ENCODE measurements at places on chromosomes 5 and 9.

DNA sequence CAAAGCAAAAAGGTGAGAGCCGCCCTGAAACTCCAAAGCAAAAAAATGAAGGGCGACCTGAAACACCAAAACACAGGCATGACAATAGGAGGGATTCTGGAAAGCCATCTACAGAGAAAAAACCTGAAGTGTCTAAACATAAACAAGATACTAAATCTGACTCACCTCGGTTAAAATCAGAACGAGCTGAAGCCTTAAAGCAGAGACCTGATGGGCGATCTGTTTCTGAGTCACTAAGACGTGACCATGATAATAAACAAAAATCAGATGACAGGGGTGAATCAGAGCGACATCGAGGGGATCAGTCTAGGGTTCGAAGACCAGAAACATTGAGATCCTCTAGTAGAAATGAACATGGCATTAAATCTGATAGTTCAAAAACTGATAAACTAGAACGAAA, 108.8 kb downstream of the NIPBL start:
- DNase-seq: no peak

GRCh38 chr9:12776513-12777055, 1.8 kb downstream of the LURAP1L start:
- no peak for DNase-seq

GRCh38 chr9:124198948-124199347, 58.8 kb upstream of the NEK6 start:
- no peak for DNase-seq

DNA sequence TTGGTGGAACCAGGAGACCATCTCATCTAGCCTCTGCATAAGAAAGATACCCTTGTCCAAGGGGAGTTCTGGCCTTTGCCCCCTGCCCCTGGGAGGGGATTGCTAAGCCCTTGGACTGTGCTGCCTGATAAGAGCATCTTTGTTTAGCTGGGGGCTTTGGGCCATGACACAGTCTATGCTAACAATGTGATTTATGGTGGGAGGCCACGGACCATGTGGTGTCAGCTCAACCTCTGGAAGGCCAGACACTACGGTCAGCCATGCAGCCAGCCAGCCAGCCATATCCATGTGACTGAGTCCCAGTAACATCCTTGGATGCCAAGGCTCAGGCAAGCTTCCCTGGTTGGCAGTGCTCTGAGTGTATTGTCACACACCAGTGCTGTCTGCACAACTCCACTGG, 244.4 kb downstream of the FSTL4 start:
- DNase-seq: no peak

- DNase-seq: no peak
These were observed 156.0 kb downstream of the ZNF462 start for GRCh38 chr9:107018861-107019545.

DNA sequence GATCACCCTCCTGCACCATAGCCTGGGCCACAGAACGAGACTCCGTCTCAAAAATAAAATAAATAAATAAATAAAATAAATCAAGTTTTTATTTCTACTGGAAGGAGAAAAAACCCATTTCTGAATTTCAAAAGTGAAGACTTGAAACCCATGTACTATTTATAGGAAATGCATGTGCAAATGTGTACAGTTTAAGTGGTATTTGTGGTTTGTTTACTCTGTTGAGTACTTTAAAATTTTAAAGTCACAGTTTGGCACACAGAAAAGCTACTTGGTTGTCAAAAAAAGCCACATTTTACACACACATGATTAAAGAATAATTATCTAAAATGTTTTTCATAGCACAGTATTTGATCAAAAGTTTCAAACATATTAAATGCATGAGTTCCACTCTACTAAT, 43.6 kb downstream of the NR3C1 start:
- no peak for DNase-seq

GRCh38 chr5:138230981-138231589, 18.0 kb upstream of the CDC23 start:
- DNase-seq: no peak
